ENCODE measurements at places on chromosomes 6 and 20.

DNA sequence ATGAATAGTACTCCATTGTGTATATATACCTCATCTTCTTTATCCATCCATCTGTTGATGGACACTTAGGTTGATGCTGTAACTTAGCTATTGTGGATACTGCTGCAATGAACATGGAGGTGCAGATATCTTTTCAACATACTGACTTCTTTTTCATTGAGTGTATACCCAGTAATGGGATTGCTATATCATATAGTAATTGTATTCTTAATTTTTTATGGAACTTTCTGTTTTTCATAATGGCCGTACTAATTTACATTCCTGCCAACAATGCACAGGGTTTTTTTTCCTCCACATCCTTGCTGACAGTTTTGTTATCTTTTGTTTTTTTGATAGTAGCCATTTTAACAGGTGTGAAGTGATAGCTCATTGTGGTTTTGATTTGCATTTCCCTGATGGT, 5.2 kb downstream of the CCN2 start:
- no peak for DNase-seq

DNA sequence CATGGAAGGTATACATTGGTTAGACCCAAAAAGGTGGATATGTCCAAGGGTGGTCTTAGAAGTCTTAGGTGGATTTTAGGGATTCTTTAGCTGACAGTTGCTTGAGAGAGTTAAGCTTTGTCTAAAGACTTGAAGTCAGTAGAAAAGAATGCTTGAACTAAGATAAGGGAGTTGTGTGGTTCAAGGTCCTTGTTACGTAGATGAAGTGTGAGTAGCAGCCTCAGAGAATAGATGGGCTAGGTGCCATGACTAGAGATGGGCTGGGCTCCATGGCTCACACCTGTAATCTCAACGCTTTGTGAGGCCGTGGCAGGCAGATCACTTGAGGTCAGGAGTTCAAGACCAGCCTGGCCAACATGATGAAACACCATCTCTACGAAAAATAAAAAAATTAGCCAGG, 1.7 kb downstream of the SHLD1 start:
- no peak for DNase-seq

DNA sequence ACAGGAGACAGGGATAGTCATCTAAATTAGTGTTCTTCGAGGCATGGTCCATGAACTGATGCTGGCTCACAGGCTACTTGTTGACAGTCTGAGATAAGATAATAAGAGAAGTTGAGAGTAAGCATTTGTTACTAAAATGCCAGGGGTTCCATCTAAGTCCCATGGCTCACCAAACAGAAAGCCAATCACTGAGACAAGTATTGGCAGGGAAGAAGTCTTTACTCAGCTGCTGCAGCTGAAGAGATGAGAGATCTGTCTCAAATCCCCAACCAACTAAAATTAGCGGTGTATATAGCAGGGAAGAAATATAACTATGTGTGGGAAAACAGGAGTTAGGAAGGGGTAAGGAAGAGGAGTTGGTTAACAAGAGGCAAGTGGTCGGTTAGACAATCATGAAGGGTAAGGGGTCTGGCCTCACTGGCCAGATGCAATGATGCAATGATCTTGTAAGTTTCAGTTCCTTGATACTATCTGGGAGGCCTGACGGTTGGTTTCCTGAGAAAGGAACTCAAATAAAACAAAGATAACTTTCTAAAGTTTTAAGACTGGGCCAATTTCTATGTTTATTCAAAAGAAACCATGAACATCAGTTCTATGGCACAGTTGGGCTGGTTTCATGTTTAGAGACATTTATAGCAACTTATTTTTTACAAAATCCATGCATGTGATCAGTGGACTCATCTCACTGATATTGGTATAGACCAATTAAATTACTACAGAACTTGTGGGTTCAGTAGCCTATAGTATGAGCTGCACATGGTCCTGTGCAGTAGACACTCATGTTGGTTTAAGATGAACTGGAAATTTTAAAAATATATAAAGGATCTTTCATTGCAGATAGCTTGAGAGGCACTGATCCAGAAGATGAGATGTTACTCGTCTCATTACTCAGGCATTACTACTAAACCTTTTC, 9.9 kb upstream of the HEBP2 start:
- DNase-seq = peak; percentile 19

DNA sequence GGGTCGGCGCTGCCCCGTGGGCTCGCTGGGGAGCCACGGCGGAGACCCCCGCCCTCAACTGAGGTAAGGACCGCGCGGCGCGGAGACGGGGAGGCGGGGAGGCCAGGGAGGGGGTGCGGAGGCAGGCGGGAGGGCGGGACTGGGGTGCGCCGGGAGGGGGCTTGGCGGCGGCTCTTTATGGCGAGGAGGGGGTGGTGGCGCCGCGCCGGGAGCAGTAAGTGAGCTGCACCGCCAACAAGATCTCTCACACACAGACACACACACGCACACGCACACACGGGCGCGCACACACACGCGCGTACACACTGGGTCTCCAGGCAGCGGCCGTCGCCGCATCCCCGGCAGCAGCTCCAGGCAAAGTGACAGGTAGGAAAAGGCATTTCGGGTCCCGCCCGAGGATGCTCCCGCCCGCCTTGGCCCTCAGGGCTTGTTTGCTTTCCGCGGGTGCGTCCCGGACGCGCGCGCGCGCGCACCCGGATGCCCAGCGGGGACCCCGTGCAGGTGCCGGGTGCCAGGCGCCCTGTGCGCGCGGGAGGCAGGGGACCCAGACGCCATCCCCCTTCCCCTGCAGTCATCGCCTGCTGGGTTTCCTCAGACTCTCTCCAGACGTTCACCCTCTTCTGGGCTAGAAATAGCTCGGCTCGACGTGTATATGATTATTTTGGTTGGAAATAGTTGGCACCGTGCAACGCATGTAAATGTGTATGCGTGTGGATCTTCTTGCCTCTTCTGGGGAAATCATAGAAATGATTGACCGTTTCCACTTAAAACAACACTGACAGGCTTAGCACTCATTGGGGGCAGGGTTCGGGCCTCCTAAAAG, at the start of gene PLCB4:
Gene PLCB4 (plus strand): TSS at position 247 of the 823 bp plus-strand sequence. CDS start 238,728 bp downstream, outside the sequence.
- peak; percentile 77 for DNase-seq

DNA sequence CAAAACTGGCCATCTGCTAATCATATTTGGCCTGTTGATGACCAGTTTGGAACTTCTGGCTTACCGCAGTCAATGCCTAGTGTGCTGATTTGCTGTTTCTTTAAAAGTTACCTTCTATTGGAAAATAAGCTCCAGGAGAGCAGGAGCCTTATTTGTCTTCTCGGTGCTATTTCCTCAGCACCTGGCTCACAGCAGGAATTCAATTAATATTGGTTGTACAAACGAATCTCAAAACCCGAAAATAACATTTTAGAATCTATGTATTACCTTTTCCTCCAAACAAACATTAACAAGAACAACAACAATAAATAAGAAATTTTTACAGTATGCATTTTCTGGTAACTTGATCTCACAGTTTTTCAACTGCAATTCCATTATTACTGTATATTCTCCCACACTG, 1080.7 kb upstream of the MAP3K7 start:
- no peak for DNase-seq

- DNase-seq = no peak
These were observed 44.6 kb downstream of the JPH2 start for GRCh38 chr20:44142413-44142812.

GRCh38 chr6:169092375-169092774, 161.3 kb downstream of the THBS2 start:
- no peak for DNase-seq

DNA sequence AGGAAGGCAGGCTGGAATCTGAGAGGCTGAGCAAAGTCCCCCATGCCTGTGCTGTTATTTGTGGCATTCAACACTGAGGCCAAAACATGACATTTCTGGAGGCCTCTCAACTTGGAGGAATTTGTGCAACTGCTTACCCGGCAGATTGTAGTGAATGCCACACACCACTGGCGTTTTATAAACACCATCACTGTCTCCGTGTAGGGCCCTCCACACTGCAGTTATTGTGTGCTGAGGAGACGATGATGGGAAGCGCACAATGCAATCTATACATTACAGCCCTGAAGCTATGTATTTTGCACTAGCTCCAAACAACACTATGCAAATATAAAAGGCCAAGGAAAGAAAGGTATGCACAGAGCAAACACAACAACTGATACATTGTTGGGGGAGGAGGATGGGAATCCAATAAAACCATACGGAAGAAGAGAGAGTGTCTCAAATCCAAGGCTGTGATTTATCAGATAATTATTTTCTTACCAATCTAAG, 106.5 kb downstream of the SMLR1 start:
- no peak for DNase-seq

GRCh38 chr6:105069821-105070445, 109.9 kb downstream of the POPDC3 start:
- no peak for DNase-seq

All from BE2C (cell line).